ENCODE measurements at places on chromosomes 7 and 10.

- DNase-seq: no peak
Observed at GRCh38 chr10:821322-821721, 110.2 kb downstream of the LARP4B start.

- no peak for DNase-seq
Observed at GRCh38 chr10:81065474-81065873, 527.8 kb downstream of the SH2D4B start.

DNA sequence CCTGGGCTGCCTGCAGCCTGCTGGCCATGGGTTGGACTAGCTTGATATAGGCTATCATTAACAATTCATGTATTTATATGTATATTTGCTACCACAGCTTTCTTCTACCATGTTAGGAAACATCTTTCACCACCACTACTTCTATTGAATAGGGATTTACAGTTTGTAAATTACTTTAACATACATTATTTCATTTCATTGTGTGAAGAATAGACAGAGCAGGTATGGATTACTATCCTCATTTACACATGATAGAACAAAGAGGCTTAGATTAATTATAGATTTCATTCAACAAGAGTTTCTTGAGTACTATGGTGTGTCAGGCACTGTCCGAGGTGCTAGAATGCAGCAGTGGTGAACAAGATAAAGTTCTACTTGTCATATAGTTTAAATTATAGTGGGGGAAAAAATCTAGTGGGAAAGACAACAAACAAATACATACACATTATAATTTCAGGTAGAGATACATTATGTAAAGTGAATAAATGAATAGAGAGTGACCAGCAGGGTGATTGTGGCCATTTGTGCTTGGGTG lies 20.6 kb downstream of the VTI1A start:
- DNase-seq: no peak

- no peak for DNase-seq
Observed at GRCh38 chr10:6053816-6054631, 8.1 kb downstream of the IL2RA start.

GRCh38 chr7:47478926-47479711 lies 102.8 kb downstream of the TNS3 start:
- DNase-seq: no peak

- no peak for DNase-seq
Observed at GRCh38 chr7:137787301-137787976, 59.3 kb downstream of the DGKI start.

DNA sequence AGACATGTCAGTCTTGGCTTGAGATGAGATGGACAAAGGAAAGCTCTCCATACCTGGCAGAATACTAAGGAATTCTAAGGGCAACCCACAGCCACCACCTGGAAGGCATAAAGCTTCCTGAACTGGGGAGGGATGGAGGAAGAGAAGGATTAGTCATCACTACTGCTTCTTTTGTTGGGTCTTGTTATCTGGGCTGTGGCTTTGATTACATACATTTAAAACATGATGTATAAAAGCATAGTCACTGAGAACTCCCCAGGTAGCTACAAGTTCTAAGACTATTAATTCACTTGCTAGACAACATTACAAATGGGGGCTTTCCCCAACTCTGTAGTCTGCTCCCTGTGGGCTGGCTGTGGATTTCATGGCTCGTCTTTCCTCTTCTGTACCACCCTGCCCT lies 58.2 kb downstream of the RBM33 start:
- DNase-seq: no peak

GRCh38 chr10:60806921-60807320 lies 28.6 kb downstream of the CDK1 start:
- DNase-seq: no peak

DNA sequence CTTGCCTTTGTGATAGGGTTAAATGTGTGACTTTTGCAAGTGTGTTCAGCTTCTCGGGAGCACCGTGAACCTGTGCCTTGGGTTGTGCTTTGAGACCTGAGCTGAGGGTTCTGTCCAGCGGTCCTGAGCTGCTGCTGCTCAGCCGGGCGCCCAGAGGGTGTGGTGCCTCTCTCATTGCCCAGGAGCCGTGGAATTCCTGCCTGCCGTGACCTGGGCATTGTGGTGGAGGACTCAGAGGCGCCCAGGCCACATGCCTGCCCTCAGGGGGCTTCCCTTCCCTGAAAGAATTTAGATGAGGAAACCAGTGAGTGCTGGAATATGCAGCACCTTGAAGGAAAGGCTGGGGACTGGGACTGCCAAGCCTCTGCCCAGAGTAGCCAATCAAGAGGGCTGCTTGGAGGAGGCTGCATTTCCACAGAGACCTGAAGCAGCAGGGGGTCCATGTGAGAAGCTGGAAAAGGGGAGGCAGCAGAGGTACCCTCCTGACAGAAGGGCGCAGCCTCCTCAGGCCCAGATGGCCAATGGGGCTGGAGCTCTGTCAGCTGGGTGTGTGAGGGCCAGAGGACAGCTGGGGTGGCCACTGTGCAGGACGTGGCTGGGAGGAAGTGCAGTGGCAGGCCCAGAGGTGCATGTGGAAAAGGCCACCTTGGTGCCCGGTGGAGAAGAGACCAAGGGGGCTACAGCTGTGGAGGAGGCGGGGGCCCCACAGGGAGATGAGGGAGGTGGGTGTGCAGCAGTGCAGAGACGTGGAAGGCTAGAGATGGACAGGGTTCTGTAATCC lies 107.3 kb downstream of the NKX6-2 start:
- DNase-seq: no peak

DNA sequence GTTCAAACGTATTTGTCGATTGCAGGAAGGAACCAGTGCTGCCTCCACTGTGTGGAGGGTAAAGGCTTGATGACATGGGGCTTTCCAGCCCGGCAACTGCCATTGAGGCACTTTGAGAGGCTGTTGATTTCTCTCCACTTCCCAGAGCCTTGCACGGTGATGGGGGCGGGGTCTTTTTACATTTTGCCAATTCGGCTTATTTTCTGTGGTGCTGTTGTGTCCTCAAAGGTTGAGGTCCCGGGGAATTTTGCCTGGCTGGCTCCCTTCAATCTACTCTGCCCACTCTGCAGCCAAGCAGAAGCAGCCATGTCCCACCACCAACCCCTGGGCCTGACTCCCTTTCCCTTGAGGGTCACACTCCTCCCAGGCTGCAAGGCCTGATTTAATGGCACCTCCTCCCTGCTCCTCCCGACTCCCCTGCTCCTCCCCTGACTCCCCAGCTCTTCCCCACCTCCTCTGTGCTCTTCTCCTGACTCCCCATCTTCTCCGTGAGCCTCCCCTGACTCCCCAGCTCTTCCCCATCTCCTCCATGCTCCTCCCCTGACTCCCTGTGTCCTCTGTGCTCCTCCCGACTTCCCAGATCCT lies 39.0 kb downstream of the OAT start:
- no peak for DNase-seq

DNA sequence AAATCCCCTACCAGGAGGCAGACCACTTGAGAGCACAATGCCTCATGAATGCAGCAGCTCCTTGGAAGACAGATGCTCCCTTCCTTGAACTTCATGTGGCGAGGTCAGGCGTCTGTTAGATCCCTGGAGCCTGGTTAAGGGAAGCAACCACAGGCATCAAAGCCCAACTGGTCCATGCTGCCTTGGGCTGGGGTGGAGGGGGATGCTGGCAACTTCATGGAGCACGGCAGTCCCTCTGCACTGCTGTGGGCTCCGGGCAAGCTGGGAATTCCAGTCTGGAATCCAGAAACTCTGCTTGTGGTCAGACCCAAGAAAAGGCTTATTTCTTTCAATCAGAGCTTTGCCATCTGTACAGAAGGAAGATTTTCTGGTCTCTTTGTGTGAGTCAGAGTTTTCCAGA lies 130.4 kb downstream of the PFKFB3 start:
- no peak for DNase-seq

GRCh38 chr10:62374862-62375710 lies 917 bp downstream of the ZNF365 start:
- no peak for DNase-seq

GRCh38 chr10:131655101-131655849 lies 245.5 kb upstream of the PPP2R2D start:
- no peak for DNase-seq

GRCh38 chr10:120719333-120719732 lies 131.8 kb upstream of the WDR11 start:
- DNase-seq: no peak

DNA sequence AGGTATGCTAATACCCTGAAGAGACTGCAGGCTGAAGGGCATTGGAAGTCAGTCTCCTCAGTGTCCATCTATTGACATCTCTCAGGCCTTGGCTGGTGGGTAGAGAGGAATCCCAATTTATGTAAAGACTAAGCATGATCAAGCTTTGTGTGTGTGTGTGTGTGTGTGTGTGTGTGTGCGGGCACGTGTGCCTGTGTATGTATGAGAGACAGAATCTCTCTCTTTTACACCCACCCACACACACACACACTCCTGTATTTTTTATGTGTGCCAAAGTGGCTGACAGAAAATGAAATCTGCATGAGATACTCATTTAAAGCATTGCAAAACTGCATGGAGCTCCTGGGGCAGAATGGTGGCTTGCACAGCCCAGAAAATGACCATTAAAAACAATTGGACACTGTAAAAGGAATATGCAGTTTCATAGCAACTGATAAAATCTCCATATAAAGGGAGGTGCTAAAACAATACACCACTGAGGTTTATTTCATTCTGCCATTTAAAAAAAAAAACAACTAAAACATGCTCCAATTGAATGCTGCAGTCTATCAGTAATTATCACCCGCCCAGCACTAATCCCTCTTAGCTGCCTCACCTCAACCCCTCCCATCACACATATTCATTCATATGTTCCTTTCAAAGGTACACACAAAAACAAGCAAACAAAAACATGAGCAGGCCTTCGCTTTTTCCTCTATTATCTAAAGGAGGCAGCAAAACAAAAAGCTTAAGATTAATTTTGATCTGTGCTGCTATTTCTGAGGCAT lies 385.0 kb downstream of the KCNMA1 start:
- no peak for DNase-seq

- DNase-seq: no peak
Observed at GRCh38 chr10:43665054-43665453, 16.4 kb upstream of the ZNF32 start.

DNA sequence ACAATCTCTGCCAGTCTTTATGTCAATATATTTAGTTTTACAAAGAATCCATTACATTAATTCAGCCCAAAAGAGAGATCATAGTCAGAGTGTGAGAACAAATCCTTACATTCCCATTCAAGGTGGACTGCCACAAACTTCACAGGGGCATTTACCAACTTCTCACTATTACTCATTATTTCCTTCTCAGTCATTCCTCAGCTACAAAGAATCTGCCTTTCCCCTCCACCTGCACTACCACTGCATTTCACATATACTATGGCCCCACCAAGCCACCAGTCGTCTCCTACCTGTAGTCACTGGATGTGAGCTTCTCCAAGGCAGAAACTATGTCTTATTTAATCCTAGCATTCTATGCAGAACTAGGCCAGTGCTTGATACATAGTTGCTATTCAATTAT lies 94.3 kb downstream of the USP6NL start:
- DNase-seq: no peak

DNA sequence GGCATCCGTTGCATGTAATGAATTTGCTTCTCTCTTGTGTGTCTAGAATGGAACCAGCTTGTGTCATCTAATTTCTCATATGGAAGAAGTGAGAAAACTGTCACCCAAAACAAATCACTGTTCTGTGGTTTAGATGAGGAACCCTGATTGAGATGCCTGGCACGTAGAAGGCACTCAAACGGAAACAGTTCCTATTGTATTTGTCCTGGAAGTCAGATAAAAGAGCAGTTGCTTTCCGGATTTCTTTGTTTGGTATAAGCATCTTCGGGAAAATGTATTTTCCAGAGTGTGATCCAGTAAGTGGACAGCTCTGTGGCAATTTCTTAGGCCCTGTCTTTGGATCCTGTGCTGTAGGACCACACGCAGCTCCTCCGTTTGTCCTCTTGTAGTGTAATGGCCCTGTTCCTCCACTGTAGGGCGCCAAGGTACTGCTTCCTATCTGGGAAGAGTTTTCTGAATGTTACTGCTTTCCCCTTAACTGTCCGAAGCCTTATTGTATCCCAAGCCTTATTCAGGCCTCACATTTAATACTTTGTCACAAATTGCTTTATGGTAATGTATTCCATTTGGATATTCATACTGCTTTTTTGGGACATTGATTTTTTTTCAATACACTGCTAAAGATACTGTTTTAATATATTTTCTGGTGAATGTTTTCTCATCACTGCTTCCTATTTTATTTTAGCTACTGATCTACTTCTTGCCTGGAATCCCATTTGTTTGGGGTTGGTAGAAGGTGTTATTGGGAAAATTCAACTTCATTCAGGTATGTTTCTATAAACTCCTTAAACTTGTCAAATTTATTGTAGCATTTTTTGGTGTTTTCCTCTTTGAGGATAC lies 24.8 kb downstream of the INPP5F start:
- DNase-seq: peak; percentile 84

DNA sequence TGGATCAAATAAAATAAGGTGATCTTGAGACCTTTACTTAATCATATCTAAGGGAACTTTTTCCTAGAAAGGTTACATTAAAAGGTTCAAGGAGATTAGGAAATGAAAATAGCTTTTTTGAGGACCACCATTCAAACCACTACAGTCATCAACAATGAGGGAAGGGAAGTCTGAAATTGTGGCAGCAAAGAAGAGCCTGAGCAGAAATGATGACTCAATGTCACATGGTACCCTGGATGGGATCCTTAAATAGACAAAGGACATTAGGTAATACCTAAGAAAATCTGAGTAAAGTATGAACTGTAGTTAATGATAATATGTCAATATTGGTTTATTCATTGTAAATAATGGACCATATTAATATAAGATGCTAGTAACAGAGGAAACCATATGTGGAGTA lies 236.0 kb downstream of the SEMA3D start:
- DNase-seq: no peak

- DNase-seq: no peak
Observed at GRCh38 chr10:66639371-66639770, 286.5 kb upstream of the LRRTM3 start.

- DNase-seq: no peak
Observed at GRCh38 chr7:78523930-78524329, 725.4 kb downstream of the PHTF2 start.

DNA sequence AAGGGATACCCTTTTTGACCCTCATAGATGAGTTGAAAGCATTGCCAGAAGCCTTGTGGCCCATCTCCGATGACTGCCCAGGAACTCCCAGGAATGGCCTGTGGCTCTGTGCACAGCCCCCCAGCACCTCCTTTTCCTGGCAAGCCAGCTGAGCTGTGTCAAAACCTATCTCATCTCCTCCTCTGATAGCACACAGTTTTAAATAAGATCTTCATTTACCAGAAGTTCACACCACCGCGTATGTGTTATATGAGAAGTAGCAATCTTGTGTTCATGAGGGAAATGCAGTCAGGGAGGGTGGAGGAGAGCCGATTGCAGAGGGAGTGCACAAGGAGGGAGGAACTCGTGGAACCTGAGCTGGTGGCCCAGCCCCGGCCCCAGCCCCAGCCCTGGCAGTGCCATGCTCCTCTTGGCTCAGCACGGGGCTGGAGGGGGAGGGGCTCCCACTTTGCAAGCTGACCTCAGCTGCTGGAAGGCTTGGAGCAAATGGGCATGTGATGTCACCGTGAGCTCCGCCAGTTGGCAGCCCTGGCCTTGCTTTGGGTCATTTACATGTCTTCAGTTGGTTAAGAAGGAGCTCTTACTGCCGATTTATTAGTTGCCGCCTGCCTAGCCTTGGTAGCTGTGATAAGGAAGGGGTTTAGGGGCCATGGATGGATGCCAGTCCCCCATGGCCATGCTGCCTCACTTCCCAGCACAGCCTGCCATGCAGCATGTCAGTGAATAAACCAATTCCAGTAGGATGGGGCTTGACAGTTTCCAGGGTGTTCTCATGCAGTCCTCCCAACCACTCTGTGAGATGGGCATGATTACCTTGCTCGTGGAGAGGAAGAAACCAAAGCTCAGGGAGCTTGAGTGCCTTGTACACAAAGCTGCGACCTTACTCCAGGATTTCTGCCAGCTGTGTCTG lies 20.0 kb downstream of the UNC5B start:
- no peak for DNase-seq
